SHP77 treated with DMSO at 0.1 percent for 48 hours (cell line): ENCODE measurements at places on chromosomes 4 and X.

GRCh38 chr4:106978046-106978774 is 57.9 kb downstream of the DKK2 start:
- DNase-seq, result no peak

DNA sequence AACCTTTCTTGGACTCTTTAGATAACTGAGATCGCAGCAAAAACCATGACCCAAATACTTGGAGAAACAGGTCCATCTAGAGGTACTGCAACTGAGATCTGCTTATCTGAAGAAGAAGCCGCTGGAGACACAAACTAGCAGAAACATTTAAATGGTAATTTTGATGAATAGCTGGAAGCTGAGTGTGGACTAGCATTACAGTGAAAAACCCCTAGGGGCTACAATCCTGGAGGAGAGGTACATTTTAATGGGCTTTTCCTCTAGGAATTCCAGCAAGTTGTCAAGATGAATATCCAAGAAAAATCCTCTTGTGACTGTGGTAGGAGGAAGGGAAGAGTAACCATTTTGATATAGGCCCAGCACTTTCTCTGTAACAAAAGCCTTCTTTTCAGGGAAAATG is 592.5 kb upstream of the GRIA3 start:
- DNase-seq, result no peak

- DNase-seq, result no peak
Measured at GRCh38 chr4:75822416-75822815, 79.8 kb downstream of the PPEF2 start.

DNA sequence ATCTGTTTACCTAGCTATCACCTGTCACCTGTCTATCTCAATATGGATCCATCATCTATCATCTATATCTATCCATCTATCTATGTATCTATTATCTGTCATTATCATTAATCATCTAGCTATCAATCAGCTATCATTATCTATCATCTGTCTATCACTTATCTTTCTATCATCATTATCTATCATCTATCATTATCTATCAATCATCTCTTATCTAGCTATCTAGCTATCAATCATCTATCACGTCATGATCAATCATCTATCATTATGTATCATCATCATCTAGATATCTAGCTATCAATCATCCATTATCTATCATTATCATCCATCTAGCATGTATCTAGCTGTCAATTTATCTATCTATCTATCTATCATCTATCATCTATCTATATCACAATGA is 7.9 kb downstream of the ARSD start:
- no peak for DNase-seq
